HEK293T (cell line): ENCODE measurements at places on chromosomes 1 and 21.

GRCh38 chr1:97797403-97798183 is 123.2 kb downstream of the DPYD start:
- no peak for DNase-seq

GRCh38 chr1:179516976-179517705 is 58.6 kb downstream of the NPHS2 start:
- DNase-seq: no peak

GRCh38 chr1:106831511-106831910 is 225.0 kb upstream of the PRMT6 start:
- DNase-seq: no peak

DNA sequence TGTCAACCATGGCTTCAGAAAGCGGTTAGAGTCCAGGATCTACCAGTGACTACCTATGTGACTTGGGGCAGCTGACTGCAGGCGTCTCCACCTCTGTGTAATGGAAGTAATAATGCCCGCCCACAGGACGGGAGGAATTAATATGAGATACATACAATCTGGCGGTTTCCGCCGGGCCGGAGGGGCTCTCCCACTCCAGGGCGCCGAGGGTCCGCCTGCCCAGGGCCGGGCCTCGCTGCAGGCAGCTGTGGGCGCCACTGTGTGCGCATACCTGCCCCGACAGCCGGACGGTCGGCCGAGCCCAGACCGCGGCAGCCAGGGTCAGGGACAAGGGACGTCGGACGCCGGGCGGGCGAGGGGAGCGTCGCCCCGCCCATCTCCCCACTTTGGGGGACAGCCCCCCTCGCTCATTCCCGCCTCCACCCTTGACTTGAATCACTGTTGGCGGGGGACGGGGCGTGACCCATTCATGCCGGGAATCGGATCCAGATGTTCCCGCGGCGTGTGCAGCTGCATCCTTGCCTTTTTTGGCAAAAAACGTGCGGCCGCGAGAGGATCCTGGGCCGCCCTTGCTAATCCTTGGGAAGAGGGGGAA is 6.0 kb upstream of the SF3A3 start:
- DNase-seq: no peak

- no peak for DNase-seq
Measured at GRCh38 chr1:19533626-19534025, 48.3 kb upstream of the CAPZB start.

- no peak for DNase-seq
Measured at GRCh38 chr1:210594605-210595004, 265.9 kb downstream of the HHAT start.

DNA sequence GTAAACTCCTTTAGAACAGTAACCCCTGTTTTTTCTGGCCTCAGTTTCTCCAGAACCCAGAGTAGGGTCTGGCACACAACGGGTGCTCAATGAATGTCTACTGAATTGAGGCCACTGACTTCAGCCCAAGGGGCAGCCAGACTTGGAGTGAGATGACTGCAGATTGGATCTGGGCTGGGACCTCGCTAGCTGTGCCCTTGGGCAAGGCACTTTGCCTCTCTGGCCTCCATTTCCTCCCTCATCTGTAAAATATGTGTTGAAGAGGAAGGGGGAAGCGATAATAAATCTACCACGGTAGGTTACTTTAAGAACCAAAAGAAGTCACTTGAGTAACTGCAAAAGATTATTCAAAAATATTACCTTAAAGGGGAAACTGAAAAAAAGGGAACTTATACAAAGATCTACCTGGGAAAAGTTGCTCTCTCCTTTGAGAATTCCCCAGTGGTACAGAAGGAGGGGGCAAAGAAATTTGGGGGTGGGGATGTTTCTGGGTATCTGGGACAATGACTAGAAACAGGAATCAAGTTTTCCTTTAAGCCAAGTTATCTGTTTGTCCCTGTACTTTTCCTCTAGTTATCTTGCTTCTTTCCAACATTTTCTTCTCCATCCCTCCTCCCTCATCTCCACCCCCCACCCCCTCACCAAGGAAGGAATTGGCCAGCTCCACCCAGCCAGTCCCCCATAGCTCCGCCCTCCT is 394 bp upstream of the GRHL3 start:
- DNase-seq: no peak

- no peak for DNase-seq
Measured at GRCh38 chr1:168832661-168833060, 103.7 kb upstream of the DPT start.

GRCh38 chr1:65048335-65048734 is 82.0 kb upstream of the JAK1 start:
- DNase-seq: no peak

DNA sequence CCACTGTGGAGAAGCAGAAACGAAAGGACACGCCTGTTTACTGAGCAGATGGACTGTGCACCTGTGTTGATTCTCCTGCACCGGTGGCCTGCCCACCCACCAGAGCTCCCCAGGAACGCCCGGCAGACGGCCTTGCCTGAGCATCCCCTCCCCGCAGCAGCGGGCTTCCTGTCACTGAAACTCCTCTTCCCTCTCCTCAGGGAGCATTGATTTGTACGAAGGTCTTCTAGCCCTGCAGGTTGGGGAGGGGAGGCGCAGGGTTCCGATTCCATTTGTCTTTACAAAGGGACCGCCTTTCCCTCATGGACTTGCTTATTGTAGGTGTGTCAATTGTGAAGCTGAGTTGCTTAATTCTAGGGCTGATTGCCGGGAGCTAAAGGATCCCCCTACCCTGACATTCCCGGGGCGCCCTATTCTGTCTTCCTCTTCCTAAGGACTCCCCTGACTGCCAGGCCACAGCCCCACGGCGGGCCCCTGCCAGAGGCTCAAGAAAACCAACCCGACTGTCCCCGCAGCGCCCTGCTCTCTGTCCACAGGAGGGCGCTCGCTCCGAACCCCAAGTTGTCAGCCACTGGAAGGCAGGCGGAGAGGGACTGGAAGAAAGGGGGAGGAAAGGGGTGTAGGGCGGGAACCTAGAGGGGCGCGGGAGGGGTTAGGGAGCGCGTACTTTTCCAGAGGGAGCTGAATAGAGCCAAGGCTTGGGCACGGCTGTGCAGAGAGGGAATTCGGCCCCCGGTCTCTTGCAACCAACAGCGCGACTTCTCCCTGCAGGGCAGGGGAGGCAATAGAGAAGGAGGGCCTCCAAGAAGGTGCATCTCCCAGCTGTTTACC is 2.8 kb downstream of the S100A6 start:
- DNase-seq: peak; percentile 72

DNA sequence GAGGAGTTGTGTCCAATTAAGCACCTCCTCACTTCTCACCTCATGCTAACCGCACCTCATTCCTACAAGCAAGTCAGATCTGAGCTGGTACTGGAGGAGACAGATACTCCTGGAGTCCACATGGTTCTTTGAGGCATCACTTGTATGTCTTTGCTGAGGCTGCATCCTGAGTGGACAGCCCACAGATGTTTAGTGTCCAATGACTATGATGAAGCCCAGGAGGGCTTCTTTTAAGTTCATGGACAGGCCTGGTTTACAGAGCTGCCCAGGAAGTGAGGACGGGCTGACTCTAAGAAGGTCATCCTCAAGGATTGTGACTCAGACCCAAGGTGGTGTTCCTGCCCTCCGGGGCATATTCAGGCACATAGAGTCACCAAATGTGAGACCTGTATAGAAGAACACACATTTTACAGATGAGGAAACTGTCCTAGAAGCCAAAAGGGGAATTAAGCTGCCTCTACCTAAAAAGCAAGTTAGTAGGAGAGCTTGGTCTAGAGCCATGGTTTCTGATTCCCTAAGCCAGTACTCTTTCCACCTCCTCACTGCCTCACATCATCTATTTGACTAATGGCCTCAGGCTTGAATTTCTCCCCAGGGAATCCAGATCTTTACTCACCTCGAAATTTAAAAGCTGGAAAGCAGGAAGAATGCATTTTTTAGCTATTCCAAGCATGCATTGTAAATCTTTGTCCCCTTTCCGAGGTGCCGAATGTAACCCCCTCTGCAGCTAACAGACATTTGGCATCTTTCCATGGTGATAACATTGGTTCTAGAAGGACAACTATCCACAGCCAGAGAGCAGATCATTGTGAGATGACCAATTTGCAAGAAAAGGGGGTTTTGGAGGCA is 228.1 kb downstream of the OMA1 start:
- no peak for DNase-seq

DNA sequence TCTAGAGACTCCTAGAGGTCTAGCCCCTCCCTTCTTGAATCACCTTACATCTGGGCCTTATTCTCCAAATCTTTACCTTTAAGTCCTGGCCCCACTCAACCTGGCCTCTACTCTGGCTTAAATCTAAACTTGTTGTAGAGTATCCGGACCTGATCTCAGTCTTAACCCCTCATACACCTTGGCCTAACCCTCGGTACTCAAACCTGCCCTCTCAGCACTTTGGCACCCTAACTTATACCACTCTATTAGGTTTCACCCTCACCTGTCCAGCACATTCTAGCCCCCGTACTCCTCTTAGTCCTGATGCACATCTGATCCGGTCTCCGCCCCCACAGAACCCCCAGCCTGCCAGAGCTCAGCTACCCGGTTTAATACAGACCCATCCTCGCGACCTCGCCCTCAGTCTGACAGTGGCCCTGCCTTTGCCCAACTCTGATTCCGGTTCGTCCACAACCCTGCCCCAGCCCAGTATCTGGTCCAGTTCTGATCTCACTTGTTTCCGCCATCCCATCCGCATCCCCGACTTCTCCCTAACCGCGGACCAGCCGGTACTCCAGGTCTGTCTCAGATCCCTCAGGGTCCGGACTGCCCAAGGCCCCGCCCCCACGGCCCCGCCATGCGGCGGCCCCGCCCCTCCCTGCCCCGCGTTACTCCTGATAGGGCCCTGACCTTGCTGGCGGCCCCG is 1.5 kb downstream of the TRIM62 start:
- DNase-seq: no peak

GRCh38 chr21:25422610-25423608 is 184.4 kb downstream of the MRPL39 start:
- DNase-seq: no peak

DNA sequence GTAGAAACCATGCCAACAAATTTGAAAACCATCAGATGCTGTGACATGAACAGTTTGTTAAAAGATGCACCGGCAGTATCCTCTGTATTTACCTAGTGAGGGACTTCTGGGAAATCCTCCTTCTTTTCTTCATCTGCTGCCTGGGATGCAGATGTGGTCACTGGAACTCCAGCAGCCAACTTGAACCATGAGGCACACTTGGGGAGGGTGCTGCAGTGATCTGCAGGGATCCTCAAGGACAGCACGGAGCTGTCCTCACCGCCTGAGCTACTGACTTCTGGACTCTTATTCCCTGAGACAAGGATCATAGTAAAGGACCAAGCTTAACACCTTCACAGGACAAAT is 19.5 kb upstream of the NID1 start:
- DNase-seq: no peak

DNA sequence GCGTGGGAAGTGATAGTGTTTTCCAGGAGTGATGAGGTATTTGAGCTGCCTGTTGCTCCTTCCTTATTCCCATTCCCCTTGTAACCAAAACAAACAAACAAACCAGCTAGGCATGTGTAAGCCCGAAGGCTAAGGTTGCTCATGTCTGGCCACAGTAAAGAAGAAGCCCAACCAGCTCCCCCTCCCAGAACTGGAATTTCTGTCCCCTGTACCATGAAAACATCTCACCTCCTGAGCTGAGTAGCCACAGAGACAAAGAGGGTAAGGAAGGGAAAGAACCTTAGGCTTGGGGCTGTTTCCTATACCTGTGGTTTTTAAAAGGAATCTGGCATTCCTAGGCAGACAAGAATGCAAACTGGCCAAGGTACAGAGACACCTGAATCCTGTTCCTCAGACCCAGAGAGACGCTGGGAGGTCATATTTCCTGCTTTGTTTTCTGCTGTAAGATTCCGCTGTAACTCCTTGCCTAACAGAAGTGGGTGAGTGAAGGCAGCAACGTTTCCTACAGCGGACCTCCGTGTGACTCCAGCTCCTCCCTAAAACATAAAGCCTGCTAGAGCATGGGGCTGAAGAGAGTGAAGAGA is 41.7 kb upstream of the RAB4A start:
- no peak for DNase-seq
